PC-9 (cell line): ENCODE measurements at places on chromosomes 3 and 15. TPM values are rescaled to one million over a fixed set of nuclear protein-coding genes. Genes with fewer than 3 reads are reported as not detected.

DNA sequence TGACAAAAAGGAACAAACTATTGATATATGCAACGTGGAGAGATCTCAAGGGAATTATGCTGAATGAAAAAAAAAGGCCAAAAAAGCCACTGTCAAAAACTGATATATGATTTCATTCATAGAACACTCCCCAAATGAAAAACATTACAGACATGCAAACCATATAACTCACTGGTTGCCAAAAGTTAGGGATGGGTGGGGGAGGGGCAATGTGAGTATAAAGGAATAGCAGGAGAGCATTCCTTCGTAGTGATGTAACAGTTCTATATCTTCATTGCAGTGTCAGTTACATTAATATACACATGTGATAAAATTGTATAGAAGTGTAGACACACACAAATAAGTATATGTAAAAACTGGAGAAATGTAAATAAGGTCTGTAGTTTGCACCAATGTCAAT lies 12.2 kb downstream of the GBE1 start:
- DNase-seq, result no peak

DNA sequence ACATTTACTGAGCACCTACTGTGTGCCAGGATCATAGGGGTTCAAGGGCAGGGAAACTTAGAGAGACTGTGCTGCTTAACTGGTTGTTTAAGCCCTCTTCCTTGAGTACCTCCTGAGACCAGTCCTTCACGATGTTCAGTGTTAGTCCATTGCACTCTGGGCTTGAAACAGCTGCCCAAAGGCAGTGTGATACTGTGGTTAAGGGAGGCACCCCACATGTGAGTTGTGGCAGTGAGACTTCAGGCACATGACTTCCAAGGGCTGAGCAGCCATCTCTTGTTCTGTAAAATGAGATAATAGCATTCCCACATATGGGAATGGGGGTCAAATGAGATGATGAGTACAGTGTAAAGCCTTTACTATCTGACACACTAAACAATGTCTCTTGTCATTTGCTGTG lies 75.1 kb downstream of the LINGO1 start:
- DNase-seq, result no peak

DNA sequence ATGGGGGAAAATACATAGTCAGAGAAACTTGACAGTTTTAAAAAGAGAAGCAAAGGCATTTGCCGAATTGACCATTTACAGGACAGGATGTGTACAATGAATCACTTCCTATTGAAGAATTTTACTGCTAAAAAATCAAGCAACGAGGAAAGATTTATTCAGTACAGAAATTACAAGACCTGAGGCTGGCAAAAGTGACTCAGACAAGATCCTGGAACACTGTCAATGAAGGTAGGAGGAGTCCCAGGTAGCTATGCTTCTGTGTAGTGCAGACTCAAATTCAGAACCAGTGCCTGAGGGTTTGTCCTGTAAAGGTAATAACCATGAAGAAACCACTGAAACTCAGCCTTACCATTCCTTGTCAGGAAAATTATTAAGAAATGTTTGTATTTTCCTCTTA lies 120.9 kb downstream of the ZMAT3 start:
- no peak for DNase-seq

- DNase-seq, result no peak
Measured at GRCh38 chr15:71066983-71067382, 48.3 kb upstream of the THSD4 start.

- no peak for DNase-seq
Measured at GRCh38 chr3:60826511-60826910, 424.7 kb downstream of the FHIT start.

DNA sequence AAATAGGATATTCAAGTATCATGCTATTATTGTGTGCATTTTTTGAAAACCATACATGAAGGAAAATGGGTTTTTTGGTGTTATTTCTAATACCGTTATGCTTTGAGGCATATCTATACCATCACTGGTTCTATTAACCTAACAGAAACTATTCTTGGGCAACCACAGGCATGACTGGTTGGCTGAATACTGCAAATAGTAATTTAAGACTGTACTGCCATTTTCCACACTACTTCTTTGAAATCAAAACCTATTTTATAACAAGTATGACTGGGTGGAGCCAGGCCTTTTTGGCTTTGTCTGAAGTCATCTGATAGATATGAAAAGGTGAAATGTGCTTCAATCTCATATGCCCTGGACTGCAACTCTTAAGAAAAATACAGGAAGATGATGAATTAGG lies 115.1 kb downstream of the ULK4 start:
- no peak for DNase-seq

The DNAJA4 gene
- total RNA-seq, result 0.33 and 0.35 TPM in 2 replicates

The AGBL1 gene
- total RNA-seq, result not detected in 2 replicates

The TM4SF4 gene
- not detected in 2 replicates for total RNA-seq
